ENCODE measurements at places on chromosomes 5 and 9.
A peak's percentile ranks its signal among the peaks of the same experiment; 100 is the strongest.

GRCh38 chr5:68259700-68260099 is 44.1 kb downstream of the PIK3R1 start:
- DNase-seq: no peak

GRCh38 chr5:172156541-172156994 is 31.5 kb downstream of the STK10 start:
- DNase-seq: no peak

- no peak for DNase-seq
Measured at GRCh38 chr9:70672161-70672649, 257.7 kb upstream of the KLF9 start.

DNA sequence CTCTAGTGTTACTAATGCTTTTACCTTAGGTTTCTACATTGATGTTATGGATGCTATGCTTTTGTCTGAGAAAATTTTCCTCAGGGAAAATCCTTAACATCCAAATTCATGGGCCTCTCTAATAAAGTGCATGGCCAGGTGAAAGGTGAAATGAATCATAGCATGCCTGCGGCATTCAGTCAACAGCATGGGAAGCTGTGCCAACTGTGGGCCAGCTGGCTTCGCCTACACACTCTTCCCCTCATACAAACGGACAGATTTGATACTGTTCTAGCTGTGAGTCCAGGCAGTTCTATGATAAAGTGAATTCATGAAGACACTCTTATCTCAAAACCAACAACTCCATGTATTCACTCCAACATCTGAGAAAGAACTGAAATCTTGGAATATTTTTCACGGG is 374.1 kb downstream of the PLK2 start:
- no peak for DNase-seq

DNA sequence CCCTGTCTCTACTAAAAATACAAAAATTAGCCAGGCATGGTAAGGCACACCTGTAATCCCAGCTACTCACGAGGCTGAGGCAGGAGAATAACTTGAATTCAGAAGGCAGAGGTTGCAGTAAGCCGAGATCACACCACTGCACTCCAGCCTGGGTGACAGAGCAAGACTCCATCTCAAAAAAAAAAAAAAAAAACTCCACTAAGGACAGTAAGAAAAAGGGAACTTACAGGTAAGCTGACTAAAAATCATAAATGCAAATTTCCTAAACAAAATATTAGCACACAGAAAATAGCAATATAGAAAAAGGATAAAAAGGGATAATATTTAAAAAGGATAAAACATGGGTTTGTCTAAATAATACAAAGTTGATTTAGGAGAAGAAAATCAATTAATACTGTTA is 27.9 kb upstream of the HNRNPA0 start:
- no peak for DNase-seq

DNA sequence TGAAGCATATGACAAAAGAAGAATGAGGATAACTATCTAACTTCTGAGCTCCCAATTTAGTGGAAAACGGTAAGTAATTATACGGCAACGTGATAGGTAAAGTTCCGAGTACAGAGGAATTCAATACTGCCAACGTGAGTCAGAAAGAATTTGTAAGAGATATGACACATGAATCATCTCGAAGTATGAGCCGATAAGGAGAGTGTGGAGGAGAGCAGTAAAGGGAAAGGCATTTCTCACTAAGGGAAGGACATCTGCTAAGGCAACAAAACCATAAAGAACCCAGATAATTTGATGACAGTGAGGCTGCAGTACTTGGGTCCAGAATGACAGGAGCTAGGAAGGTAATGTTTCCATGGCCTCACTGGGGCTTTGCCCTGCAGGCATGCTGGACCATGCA is 11.0 kb downstream of the MPDZ start:
- peak; percentile 74 for DNase-seq

DNA sequence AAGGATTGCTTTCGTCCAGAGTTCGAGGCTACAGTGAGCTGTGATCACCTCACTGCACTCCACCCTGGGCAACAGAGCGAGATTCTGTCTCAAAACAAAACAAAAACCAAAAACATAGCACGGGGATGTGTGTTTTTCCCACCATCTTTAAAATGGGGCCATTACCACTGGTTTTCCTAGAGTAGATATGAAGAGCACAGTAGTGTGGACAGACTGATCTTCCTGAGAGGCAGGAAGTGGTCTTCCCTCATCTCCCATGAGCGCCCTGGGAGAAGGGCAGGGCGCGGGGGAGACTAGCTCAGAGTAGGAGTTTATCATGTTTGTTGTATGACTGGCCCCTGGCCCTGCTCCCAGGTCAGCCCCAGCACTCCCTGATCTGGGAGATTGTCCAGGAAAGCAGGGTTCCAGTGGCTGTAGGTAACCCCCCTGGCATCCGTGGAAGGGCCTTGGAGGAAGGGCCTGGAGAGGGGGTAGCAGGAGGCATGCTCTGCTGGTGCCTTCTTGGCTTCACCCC is 2.3 kb downstream of the SUSD3 start:
- peak; percentile 73 for DNase-seq

GRCh38 chr5:71891856-71892255 is 172.8 kb downstream of the CARTPT start:
- no peak for DNase-seq

GRCh38 chr5:34868791-34869190 is 29.8 kb downstream of the TTC23L start:
- no peak for DNase-seq

- DNase-seq: no peak
Measured at GRCh38 chr9:19281801-19282200, 51.3 kb downstream of the DENND4C start.

GRCh38 chr5:66494437-66494836 is 101.8 kb upstream of the MAST4 start:
- DNase-seq: no peak

DNA sequence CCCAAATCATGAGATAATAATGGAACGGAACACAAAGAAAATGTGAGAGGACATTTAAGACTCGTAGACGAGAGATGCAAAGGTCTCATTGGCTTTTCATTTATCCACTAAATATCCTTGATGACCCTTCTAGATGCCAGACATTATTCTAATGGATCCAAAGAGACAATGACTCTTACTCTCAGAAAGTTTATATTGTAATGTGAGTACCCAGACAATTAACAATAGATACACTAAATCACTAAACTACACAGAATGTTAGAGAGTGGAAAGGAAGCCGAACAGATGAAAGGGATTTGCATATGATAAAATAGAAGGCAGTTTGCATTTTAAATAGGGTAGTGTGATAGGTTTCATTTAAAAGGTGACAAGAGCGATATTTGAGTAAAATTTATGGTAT is 973.3 kb downstream of the TAF11L14 start:
- DNase-seq: no peak

GRCh38 chr9:128818839-128819715 is 777 bp downstream of the ENDOG start:
- DNase-seq: peak; percentile 16

DNA sequence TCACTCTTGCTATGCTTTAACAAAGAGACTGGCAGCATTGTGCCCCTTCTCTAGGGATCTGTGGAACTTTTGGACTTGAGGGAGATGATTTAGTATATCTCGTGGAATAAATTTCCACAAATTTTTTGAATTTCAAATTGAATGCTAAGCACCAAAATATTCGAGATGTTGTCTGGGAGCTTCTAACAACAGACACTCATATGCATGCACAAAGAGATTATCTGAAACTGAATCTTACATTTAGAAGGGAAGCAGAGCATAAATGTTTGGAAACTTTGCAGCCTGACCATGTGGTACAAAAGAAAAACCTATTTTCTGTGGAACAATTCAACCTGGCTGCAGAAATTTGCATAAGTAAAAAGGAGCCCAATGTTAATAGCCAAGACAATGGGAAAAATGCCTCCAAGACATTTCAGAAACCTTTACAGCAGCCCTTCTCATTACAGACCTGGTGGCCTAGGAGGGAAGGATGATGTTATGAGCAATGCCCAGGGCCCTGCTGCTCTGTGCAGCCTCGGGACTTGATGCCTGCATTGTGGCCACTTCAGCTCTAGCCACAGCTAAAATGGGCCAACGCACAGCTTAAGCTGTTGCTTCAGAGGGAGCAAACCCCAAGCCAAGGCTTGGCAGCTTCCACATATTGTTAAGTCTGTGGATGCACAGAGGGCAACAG is 285.8 kb upstream of the FAM174A start:
- no peak for DNase-seq

GRCh38 chr9:124286292-124286931 is 28.7 kb downstream of the NEK6 start:
- peak; percentile 98 for DNase-seq

- no peak for DNase-seq
Measured at GRCh38 chr5:67299231-67299735, 102.7 kb upstream of the CD180 start.

- no peak for DNase-seq
Measured at GRCh38 chr9:21856301-21857094, 54.1 kb downstream of the MTAP start.

GRCh38 chr5:171759777-171760176 is 25.8 kb upstream of the SMIM23 start:
- DNase-seq: no peak

DNA sequence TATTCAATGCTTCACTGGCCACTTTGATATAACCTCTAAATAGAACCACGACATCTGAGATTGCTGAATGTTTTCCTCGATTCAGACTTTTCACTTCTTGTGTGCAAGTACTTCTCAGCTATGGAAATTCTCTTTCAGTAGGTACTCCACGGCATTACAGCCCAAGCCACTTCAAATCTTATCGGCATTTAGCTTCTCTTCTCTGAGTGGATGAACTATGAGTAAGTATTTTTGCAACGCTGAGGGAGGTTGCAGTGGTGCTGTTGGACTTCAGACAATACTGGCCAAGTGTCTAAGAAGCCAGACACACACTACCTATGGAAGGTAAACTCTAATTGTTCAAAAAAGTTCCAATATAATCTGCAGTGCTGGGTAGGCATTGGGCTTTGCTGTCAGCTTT is 60.1 kb downstream of the FBN2 start:
- DNase-seq: no peak

DNA sequence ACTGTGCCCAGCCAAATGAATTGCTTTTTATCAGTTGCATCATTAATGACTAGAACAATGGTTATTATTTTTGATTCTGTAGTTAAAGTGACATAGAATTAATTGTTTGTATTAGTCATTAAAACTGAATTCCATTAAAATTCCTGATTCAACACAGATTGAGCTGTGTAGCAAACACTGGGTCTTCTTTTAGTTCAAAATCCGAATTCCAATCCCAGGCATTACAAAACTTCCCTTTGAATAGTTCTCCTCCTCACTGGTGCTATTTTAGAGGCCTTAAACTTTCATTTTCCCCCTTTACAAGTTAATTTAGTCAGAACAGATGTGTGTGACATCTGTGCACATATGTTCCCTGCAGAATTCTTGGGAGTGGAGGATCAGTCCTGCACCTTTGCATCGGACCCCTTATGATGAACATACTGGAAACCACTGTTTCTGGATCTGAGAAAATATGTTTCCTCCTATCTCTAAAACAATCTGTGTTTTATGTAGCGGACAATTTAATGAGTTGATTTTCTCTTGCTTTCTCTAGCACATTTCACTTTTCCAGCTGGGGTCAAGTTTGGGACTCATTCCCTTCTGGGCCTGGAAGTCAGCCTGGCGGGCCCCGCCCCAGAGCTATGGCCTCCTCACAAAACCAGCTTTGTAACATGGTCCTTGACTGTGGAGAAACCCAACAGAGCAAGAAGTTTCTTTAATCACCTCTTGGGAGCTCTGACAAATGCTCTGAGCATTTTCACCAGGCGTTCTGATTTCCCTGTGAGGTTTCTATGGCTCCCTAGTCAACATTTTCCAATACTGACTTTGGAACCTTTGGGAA is 87.9 kb upstream of the MAMDC2 start:
- DNase-seq: no peak

- DNase-seq: no peak
Measured at GRCh38 chr9:35108946-35109575, 6.1 kb upstream of the STOML2 start.

- no peak for DNase-seq
Measured at GRCh38 chr9:135761150-135761844, 59.3 kb downstream of the KCNT1 start.

DNA sequence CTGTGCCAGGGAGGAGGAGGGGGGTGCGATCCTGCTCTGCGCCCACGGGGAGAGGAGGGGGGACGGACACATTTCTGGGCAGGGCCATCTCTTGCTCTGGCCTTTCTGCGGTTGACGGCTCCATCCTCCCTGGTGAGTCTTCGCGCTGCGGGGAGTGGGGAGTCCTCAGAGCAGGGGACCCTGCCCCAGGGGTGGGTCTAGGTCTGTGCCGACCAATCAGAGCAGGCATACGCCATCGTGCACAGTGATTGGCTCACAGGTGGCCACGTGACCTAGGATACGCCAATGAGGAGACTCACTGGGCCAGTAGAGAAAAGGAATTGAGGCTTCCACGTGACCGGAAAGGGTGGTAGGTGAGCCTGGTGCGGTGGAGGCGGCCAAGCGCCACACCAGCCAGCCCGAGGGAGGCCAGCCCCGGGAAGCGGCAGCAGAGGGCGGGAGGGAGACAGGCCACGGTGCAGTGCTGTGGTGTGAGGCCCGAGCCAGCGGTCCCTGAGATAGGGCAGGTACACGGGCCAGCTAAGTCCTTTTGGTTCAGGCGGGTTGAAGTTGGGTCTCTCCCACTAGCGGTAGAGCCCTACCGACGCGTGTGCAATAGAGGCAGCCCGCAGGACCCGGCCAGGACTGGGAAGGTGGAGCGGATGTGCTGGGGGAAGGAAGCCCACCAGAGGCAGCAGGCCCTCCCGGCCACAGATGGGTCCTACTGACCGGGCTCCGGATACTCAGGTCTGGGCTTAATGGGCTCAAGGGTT is 65.2 kb upstream of the RNF130 start:
- no peak for DNase-seq

DNA sequence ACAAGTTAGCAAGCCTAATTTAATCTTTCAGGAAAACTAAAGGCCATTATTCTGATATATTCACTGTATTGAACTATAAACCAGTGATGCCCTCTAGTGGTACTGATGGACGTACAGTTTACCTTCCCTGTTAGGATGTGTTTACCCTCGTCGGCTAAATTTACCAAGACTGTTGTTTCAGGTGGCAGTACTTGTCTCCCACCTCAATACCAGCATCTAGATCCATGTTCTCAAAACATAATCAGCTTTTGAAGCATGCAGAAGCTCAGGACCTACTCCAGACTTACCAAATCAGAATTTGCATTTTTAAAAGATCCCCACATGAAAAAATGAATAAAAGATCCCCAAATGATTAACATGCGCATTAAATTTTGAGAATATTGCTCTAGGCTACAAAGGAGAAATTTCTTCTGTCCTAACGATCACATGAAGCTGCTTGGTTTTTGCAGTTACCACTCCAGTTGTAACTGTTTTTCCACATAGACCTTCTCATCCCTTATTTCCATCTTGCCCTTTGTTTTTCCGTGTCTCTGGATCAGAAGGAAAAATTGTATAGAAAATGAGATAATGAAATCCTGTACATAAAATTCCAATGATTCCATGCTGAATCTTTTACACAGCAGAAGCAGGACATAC is 3.2 kb upstream of the BAAT start:
- peak; percentile 28 for DNase-seq

- peak; percentile 22 for DNase-seq
Measured at GRCh38 chr5:51657340-51658240, 274.3 kb downstream of the ISL1 start.

GRCh38 chr5:145666591-145666990 is 168.6 kb downstream of the PRELID2 start:
- DNase-seq: no peak

GRCh38 chr5:127072861-127073846 is at the start of gene C5orf63:
Gene C5orf63 (minus strand): TSS chr5:127073502. CDS start chr5:127058995, 14,507 bp downstream.
- DNase-seq: no peak

GRCh38 chr9:123941524-123942070 is 11.7 kb upstream of the DENND1A start:
- DNase-seq: no peak

GRCh38 chr9:72537671-72538070 is 16.3 kb downstream of the TMC1 start:
- no peak for DNase-seq
